NCI-H446 (cell line): ENCODE measurements at places on chromosomes 3 and 15.

DNA sequence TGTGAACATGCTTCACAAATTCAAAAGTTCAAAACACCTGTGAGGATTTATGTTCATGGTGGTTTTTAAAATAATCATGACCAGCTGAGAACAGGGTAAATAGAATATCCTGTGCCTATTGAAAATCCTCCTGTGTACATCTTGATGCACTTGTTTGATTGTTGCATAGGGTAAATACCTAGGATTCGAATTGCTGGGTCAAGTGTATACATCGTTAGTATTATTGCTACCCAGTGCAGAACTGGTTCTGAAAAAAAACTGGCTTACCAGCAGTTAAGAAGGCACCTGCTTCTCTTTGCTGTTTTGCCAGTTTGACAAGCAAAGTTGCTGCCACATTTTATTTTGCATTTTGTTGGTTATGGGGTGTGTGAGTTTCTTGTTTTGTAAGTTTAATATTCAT is 272.6 kb downstream of the CLSTN2 start:
- DNase-seq = no peak

GRCh38 chr3:188906236-188906635 is 265.5 kb upstream of the TPRG1 start:
- peak; percentile 74 for DNase-seq

GRCh38 chr3:60017631-60018030 is 967.8 kb upstream of the CFAP20DC start:
- DNase-seq = no peak

DNA sequence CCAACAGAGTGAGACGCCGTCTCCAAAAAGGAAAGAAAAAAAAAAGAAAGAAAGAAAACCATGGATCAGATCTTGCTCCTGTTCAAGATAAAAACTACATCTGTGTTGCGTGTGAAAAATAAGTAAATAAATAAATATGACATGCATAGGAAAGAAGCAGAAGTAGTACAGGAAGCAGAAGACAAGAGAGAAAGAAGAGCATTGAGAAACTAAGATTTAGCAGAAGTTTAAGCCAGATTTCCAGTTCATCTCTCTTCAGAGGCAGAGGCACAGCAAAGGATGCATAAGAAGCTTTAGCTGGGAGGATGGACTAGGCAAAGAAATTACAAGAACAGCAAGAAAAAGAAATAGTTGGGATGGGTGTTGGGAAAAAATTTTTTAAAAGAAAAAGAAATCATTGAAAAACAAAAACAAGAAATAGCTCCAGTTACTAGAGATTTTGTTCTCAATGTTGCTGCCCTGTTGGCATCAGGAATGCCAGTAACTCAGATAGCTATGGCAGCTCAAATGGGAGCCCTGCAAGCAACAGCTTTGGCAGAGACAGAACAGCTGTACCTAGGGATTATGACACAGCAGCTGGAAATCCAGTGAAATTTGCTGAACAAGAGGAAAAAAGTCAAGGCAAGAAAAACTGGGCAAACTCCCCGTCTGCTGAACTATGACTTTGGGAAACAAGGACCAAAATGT is 17.3 kb downstream of the AP3S2 start:
- DNase-seq = no peak

DNA sequence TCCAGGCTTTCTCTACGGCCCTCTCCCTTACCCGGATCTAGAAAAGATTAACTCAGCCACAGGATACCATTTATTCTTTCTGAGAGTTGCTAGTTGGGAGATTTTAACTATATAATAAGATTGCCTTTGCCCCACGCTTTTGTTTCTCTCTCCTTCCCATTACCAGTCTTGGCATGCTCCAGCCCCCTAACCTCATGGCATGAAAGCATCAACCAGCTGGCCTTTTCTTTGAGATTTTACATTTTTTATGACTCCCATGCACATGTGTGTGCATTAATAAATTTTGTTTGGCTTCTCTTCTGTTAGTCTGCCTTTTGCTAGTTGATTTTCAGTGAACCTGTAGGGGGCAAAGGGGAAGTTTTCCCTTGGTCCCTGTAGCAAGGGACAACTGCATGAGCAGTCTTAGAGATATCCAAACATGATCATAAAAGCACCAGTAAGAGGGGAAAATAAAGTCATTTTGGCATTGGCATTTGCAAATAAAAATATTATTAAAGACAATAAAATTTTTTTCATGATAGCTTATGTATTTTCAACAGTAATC is 73.6 kb downstream of the OXSM start:
- DNase-seq = peak; percentile 2

- peak; percentile 32 for DNase-seq
These were observed 747 bp downstream of the PLD1 start for GRCh38 chr3:171809611-171809860.

GRCh38 chr3:16583551-16583950 is 21.7 kb downstream of the DAZL start:
- DNase-seq = no peak

DNA sequence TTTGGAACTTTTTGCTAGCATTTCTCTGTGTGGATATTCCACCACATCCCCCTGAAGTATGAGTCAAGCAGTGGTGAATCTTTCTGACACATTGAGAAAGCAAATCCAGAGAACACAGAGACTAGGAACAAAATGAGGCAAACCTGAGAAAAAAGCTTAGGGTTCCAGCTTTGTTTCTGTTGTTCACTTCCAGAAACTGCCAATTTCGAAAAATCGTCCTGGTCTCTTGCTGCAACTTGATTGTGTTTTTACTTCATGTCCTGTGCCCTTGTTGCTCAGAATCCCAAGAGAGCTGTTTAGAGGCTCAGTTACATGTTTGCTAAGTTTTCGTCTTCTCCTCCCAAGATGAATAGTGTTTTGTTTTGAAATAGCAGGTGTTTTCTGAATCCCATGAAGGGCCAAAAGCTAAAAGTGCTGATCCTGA is 13.7 kb downstream of the MAP2K1 start:
- DNase-seq = no peak

DNA sequence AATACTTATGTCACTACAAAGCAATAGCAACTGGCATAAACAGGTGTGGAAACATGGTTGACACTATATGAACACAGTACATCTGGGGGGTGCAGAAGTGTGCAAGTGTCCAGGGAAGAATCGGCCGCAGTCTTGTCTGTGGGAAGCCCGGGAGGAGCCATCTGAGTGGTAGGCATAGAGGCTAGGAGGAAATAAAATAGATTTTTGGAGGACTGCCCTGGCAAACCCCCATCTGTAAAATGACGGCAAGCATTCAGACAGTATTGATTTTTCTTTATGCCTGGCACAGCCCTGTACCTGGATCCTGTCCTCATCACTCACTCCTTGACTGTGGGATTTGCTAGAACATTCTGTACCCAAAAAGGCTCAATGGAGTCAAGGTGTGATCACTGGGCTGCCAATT is 31.3 kb downstream of the THSD4 start:
- DNase-seq = no peak

DNA sequence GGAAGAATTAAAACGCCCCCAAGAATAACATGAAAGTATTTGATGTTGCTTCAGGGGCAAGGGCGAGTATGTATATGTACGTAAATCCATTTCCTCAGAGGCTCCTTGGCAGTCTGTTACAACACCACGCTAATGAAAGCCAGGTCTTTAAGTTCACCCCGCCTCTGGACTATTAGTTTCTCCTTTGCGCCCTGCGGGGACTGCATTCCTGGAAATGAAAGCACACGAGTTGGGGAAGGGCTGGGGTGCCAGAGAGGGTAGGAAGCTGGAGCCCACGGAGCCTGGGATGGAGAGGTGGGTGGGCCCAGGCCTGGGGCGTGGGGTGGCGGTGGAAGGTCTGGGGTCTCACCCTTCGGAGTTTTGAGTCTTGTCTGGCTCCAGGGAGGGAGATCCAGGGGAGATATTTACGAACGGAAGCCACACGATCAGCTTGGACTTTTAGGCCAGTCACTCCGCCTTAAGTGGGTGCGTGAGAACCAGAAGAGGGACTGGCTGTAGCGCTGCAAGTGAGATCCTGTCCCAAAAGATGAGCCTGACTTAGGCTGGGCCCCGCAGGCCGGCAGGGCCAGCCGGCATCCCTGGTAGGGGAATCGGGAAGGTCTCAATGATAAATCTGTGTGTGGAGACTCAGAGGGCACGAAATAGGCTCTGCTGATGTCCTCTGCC is 1.6 kb upstream of the PLCL2 start:
- no peak for DNase-seq

DNA sequence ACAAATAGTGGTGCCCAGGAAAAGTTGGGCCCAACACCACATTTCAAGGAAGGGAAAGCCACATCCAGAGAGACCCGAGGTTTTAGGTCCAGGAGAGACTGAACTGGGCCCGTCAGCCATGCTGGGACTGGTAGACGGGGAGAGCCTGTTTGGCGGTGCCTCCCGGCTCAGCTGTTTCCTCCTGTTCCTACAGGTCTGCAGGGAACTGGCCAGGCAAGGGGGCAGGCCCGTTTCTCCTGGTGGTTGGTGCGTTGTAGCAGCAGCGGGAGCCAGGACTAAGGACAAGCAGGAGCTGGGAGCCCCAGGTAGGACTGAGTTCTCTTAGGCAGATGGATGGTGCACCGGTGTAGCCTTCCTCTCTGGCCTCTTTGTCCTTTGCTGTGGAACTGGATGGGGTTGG is 3.9 kb downstream of the PRKCD start:
- no peak for DNase-seq

DNA sequence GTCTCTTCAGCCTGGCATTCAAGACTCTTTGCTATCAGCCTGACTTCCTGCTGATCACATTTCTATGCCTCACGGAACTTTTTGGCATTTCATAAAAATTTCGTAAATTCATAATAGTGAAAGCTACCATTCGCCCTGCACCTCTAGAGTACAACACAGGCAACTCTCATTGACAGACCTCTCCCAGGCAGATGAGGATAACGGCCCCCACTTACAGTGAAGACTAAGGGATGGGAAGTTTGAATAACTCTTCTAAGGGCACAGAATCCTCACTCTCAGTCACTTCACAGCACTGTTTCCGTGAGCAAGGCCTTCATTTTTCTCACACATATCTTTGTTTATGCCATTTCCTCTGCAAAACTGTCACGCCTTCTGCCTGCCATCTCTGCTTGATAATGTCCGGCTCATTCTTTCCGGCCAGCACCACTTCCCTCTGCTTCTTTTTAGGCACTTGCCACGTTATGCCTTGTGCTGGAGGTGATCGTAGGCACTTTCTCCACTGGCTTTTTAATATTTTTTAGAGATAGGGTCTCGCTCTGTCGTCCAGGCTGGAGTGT is 224.1 kb upstream of the HES1 start:
- DNase-seq = no peak

- no peak for DNase-seq
These were observed 39.4 kb upstream of the FRMD4B start for GRCh38 chr3:69425249-69425648.

- DNase-seq = no peak
These were observed 301.7 kb downstream of the GBE1 start for GRCh38 chr3:81459733-81460132.

DNA sequence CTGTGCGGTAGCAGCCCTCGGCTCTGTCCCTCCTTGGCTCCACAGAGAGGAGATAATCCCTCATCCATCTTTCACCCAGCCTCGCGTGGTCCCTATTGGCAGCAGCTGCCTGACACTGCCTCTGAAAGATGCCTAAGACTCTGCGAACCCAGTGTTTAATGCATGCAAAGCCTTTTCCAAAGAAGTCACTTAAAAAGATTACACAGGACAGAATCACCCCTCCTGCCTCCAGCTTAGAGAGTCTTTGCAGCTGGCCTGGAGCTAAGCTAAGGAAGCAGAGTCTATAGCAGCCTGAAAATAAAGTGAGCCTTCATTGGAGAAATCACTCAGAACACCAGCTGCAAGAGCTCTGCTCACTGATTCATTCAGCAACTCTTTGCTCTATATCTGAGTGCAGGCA is 247.2 kb downstream of the SHQ1 start:
- DNase-seq = no peak

- DNase-seq = no peak
These were observed 27.8 kb upstream of the ATP13A3 start for GRCh38 chr3:194514626-194515025.

DNA sequence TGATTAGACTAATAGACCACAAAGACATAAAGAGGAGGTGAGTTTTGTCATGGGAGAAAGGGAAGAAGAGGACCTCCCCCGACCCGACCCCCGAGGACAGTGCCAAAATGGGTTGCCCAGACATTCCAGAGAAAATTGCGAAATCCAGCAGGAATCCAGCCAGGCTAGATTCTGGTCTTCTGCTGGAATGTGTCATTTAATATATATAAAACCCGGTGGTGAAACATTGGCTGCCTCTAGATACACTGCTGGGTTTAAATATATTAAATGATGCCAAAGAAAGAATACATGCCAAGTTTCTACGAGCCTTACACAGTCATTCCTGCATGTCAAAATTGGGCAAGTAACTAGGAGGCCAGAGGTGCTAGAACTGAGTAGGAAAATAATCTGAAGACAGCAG is 45.3 kb upstream of the SPESP1 start:
- DNase-seq = no peak

DNA sequence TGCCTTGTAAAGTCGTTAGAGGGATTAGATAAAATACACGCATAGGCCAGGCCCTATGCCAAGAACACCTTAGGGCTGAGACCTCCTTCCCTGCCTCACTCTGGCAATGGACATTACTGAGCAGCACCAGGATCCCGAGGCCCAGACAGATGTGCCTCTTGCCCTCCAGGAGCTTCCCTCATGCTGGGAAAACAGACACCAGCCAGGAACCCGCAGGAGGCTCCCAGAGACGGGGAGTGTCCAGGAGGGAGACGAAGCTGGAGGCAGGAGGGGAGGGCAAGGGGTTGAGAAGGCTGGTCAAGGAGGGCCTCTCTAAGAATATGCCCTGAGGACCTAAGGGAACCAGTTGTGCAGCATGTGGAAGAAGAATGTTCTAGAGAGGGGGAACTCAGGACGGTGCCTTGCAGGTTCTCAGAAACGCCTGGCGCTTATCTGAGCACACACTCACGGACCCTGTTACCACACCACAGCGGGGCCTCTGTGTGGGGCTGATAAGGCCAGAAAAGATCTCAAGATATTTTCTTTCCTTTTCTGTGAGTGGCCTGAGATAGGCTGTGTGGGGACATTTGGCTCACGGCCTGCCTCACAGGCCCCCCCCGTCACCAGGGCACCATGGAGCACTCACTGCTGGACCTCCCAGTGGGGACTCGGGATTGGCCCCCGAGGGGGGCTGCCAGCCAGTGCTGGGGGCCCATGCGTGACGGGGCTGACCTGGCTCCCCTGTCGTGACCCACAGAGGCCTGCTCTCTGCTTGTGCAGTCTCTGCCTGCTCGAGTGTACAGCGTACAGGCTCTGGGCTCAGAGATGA is 22.0 kb upstream of the CYP11A1 start:
- DNase-seq = no peak

DNA sequence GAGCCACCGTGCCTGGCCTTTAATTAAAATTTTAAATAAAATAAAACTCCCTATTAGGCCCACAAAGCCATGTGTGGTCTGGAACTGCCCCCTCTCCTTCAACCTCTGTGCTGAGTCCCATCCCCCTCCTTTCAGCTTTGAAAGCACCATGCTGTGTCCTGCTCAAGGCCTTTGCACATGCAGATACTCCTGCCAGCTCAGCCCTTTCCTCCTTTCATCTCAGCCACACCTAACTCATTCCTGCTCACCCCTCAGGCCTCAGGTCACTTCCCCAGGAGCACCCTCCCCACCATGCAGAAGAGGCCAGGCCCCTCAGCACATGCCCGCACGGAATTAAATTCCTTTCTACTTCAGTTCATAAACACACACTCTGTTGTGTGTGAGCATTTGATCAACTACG is 28.1 kb downstream of the ATRIP start:
- no peak for DNase-seq

GRCh38 chr15:40951764-40952163 is 1.5 kb upstream of the CHAC1 start:
- no peak for DNase-seq

GRCh38 chr15:46523701-46524100 is 888.9 kb downstream of the SQOR start:
- DNase-seq = no peak

GRCh38 chr3:10300087-10300486 is 7.3 kb upstream of the GHRL start:
- DNase-seq = no peak
